Glutamatergic neuron (in vitro differentiated cells): ENCODE measurements at places on chromosomes 5 and 9. TPM values are rescaled to one million over a fixed set of nuclear protein-coding genes. Genes with fewer than 3 reads are reported as not detected.

DNA sequence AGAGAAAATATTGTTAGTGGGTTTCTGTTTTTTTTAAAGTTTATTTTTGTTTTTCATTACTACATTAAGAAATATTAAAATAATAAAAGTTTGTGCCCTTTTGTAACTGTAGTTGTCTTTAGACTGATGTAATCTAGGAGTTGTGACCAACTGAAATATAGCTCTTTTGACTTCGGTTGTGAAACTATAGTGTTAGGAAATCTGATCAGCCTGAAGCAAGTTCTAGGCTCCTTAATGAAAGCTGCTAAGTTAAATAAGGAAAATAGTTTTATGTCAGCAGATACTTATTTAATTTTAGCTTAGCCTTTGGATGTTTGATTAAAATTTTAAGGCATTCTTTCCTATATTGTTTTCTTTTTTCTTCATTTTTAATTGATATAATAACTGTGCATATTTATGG, 14.2 kb downstream of the AP3S1 start:
- no peaks in the 10 kb centered on the region for H3K27me3 ChIP-seq
- H3K4me1 ChIP-seq = peaks cover 2% of the 10 kb centered on the region
- no peak overlapping the region for H3K27ac ChIP-seq
- H3K4me3 ChIP-seq = no peak overlapping the region
- no peak for DNase-seq
- H3K36me3 ChIP-seq = no peaks in the 10 kb centered on the region

DNA sequence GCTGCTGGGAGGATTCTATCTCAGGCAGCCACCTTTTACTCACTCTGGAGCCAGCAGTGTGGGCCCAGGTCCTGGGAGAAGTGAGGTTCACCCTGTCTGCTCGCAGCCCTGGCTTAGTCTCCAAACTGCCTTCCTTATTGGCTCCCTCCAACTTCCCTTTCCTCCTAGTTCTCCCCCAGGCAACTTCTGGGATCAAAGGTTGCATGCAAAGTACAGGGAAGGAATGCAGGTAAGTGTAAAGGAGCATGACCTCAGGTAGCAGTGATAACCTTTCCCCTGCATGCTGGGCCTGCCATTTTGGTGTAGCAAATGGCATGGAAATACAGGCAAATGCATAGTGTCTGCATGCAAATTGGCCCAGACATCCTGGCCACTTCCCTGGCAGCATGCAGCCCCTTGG, 53.8 kb upstream of the ARAP3 start:
- no peak overlapping the region for H3K4me3 ChIP-seq
- H3K27me3 ChIP-seq = peaks cover 2% of the 10 kb centered on the region
- no peak overlapping the region for H3K27ac ChIP-seq

DNA sequence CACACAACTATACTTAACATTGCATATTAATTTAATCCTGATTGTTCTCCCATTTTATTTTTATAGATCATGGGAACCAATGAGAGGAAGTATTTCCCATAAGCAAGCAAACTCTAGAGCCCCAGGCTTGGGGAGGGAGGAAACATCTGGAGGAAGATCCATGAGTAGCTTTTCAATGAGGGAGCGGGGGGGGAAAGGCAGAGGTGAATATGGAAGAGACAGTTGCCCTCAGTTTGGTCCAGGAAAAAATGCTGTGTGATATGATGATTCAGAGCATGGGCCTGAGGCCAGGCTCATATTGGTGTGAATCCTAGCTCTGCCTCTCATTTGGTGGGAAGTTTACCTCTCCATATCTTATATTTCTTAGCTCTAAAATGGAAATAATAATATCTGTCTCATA, 42.2 kb upstream of the ALDOB start:
- peaks cover 10% of the 10 kb centered on the region for H3K36me3 ChIP-seq
- H3K27me3 ChIP-seq = peaks cover 2% of the 10 kb centered on the region
- no peak overlapping the region for H3K27ac ChIP-seq
- peaks cover 17% of the 10 kb centered on the region for H3K4me1 ChIP-seq
- no peak for DNase-seq

DNA sequence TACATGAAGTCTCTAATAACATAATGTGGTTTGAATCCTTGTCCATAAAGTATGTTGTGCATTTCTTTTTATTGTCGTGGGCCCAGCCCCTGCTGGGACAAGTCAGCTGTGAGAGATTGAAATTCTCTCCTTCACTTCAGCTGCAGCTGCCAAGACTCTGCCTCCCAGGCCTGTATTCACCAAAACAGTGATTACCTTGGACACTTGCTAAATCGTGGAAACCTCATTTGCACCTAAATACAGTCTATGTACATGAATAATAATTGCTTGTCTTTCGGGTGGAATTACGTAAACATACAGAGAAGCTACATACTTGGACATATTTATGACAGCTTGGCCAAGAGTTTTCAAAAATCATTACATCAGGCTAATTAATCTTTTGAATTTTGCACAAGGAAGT, 898.5 kb upstream of the SEMA6A start:
- no peak overlapping the region for H3K4me3 ChIP-seq
- no peaks in the 10 kb centered on the region for H3K4me1 ChIP-seq
- no peak overlapping the region for H3K27ac ChIP-seq
- H3K36me3 ChIP-seq = no peaks in the 10 kb centered on the region
- no peaks in the 10 kb centered on the region for H3K27me3 ChIP-seq
- DNase-seq = no peak

Gene RAD23B
- total RNA-seq = 145 TPM

DNA sequence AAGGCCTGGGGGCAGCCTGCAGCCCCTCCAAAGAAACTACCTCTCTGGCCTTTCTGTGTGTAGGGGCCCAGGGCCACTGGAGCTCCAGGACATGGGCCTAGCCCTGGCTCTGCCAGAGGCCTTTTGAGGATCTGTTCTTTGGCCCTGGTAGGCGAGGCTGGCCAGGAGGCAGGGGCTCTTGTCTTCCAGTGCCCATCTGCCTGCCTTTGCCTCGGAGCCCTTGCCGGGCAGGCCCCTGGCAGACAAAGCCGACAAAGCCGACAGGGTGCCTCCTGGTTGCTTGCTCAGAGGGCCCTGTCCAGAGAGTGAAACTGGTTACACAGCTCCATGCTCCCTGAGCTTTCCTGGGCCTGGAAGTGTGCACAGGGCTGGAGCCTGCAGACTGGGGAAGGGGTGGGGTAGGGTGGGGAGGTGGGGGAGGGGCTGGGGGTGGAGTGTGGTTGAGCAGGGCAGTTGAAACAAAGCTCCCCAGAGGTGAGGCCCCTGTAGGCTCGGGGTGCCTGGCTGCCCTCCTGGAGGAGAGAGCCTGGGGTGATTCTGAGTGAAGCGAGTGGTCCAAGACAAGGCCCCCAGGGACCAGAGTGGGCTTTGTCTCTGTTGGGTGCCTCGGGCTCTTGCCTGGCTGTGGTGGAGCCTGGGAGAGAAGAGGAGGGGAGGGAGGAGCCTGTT, 29.3 kb downstream of the PTPA start:
- H3K4me3 ChIP-seq = peak overlapping the region; percentile 79
- peak overlapping the region; percentile 96 for H3K27ac ChIP-seq
- H3K27me3 ChIP-seq = peaks cover 15% of the 10 kb centered on the region

- H3K4me3 ChIP-seq = peak overlapping the region; percentile 93
- no peaks in the 10 kb centered on the region for H3K27me3 ChIP-seq
- no peak for DNase-seq
- H3K4me1 ChIP-seq = no peaks in the 10 kb centered on the region
- peak overlapping the region; percentile 23 for H3K27ac ChIP-seq
- no peaks in the 10 kb centered on the region for H3K36me3 ChIP-seq
These were observed 86.5 kb upstream of the TNFAIP8 start for GRCh38 chr5:119269061-119269944.

- H3K27ac ChIP-seq = no peak overlapping the region
- no peak overlapping the region for H3K4me3 ChIP-seq
- no peaks in the 10 kb centered on the region for H3K4me1 ChIP-seq
These were observed 30.0 kb downstream of the ARHGEF37 start for GRCh38 chr5:149611326-149611725.

Gene PCDHGB5
- total RNA-seq = 9.3 TPM

Gene ZNF366
- not detected for total RNA-seq

- H3K4me3 ChIP-seq = no peak overlapping the region
- H3K4me1 ChIP-seq = peaks cover 13% of the 10 kb centered on the region
- no peak for DNase-seq
These were observed 11.8 kb downstream of the GLIS3 start for GRCh38 chr9:4287886-4288588.

- no peak overlapping the region for H3K27ac ChIP-seq
- peaks cover 3% of the 10 kb centered on the region for H3K27me3 ChIP-seq
- no peak overlapping the region for H3K4me3 ChIP-seq
- H3K36me3 ChIP-seq = peaks cover 4% of the 10 kb centered on the region
These were observed 598.5 kb downstream of the BNC2 start for GRCh38 chr9:16271967-16272366.

Gene IFNK
- total RNA-seq = not detected

DNA sequence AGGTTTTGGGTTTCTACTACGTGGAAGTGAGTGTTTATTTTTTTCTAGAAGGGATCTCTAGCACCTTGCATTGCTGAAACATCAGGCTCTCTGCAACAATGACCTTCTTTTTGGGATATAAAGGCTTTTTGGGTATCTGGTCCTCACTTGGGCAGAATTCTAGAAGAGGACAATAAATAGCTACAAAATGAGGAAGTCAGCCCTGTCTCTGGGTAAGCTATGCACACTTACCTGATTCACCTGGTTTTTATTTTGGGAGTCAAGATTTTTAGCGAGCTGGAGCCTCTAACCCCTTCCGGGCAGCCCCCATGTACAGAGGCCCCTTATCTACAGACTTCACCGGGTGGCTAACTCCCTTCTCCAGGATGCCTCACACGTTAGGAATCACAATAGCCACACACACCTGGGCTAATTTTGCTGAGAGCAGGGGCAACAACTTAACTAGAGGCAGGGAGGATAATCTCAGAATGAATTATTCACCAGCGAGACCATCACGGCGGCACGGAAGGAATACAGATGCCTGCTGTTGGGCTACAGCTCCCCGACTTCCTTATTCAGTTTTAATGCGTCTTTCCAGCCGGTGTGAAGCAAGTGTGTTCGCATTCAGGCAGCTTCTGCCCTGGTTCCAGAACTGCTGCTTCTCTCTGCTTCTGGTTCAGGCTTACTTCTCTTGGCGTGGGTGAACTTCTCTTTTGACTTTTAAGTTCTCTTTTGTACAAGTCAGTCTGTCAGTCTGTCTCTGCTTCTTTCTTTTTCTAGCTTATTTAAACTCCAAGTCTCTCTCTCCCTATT, 341.0 kb upstream of the PANK3 start:
- H3K27ac ChIP-seq = no peak overlapping the region
- DNase-seq = no peak
- no peaks in the 10 kb centered on the region for H3K4me1 ChIP-seq
- H3K4me3 ChIP-seq = no peak overlapping the region
- H3K36me3 ChIP-seq = no peaks in the 10 kb centered on the region

- H3K27ac ChIP-seq = no peak overlapping the region
- H3K27me3 ChIP-seq = peaks cover 2% of the 10 kb centered on the region
- no peaks in the 10 kb centered on the region for H3K36me3 ChIP-seq
- H3K4me1 ChIP-seq = no peaks in the 10 kb centered on the region
- DNase-seq = no peak
These were observed 223.4 kb upstream of the FAM174A start for GRCh38 chr5:100311806-100312205.

- H3K4me3 ChIP-seq = peak overlapping the region; percentile 84
- peak overlapping the region; percentile 60 for H3K27ac ChIP-seq
- no peak for DNase-seq
- no peaks in the 10 kb centered on the region for H3K27me3 ChIP-seq
- H3K4me1 ChIP-seq = peaks cover 3% of the 10 kb centered on the region
- no peaks in the 10 kb centered on the region for H3K36me3 ChIP-seq
These were observed 390 bp upstream of the SNX2 start for GRCh38 chr5:122774519-122774860.

- H3K4me3 ChIP-seq = no peak overlapping the region
- H3K36me3 ChIP-seq = no peaks in the 10 kb centered on the region
- no peak for DNase-seq
- H3K27me3 ChIP-seq = no peaks in the 10 kb centered on the region
These were observed 35.6 kb downstream of the RASEF start for GRCh38 chr9:83027153-83027891.

- H3K36me3 ChIP-seq = no peaks in the 10 kb centered on the region
- no peak overlapping the region for H3K27ac ChIP-seq
- no peak for DNase-seq
- no peak overlapping the region for H3K4me3 ChIP-seq
- no peaks in the 10 kb centered on the region for H3K4me1 ChIP-seq
These were observed 163.6 kb upstream of the PRLR start for GRCh38 chr5:35393901-35394300.

- no peak for DNase-seq
- H3K36me3 ChIP-seq = peaks cover 18% of the 10 kb centered on the region
- H3K27ac ChIP-seq = no peak overlapping the region
- peaks cover 6% of the 10 kb centered on the region for H3K27me3 ChIP-seq
These were observed 152.7 kb upstream of the MVB12B start for GRCh38 chr9:126173929-126174328.

DNA sequence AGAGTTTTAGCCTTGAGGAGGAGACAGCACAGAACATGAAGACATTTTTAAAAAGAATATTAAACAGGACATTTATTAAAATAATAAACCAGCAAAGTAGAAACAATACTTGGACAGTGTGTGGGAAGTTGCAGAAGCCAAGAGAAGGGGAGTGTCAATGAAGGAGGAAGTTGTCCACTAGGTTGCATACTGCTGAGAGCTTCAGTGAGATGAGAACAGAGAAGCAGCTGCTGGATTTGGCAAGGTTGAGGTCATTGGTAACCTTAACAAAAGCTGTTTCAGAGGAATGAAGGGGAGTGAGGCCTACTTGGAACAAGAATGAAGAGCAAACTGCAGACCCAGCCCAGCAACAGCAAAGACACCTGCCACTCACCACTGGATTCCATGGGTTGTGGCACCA, 11.4 kb downstream of the BHMT start:
- no peak overlapping the region for H3K27ac ChIP-seq
- H3K27me3 ChIP-seq = no peaks in the 10 kb centered on the region

- H3K4me3 ChIP-seq = no peak overlapping the region
- no peaks in the 10 kb centered on the region for H3K36me3 ChIP-seq
- H3K27me3 ChIP-seq = no peaks in the 10 kb centered on the region
- DNase-seq = no peak
- H3K27ac ChIP-seq = no peak overlapping the region
These were observed 225.5 kb upstream of the ZNF462 start for GRCh38 chr9:106637486-106637885.

DNA sequence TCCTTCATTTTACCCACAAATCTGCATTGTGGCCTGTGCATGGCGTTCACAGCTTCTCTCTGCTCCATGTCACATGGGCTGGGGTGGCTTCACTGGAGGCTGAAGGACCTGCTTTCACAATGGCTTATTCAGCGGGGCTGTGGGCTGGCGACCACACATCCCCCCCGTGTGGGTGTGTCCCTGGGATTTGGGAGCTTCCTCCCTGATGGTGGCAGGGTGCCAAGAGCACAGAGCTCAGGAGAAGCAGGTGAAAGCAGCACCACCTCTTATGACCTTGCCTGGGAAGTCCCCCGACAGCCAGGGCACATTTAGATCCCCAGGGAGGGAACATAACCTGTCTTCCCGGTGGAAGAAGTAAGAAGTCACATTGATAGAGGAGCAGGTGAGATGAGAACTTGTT, 5.0 kb upstream of the MED10 start:
- H3K27ac ChIP-seq = no peak overlapping the region
- H3K27me3 ChIP-seq = peaks cover 3% of the 10 kb centered on the region
- no peak overlapping the region for H3K4me3 ChIP-seq
- no peak for DNase-seq
